T-helper 9 cell (primary cell): ENCODE measurements at places on chromosomes 5 and 9.

DNA sequence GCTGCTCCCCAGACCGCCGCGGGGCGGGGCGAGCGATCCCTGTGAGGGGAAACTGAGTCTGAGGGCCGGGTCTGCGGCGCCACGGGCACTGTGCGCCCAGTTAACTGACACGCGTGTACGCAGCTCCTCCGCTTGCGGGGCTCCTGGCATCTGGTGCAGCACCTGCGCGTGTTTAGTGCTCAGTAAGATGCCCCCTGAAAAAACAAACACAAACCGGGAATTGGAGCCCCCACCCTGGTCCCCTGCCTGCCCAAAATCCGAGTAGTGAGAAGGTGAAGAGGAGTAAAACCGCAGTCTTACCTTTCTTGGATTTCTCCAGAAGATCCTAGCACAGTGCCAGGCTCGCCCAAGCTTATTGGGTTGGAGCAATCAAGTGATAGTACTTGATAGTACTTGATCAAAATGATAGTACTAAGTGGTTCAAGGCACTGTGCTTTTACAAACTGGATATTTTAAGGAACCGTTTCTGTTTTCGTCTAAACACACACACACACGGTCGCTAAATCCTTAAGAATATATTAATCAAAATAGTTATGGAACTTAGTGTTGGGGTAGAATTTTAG, 2.7 kb upstream of the TRAF1 start:
- DNase-seq = no peak

DNA sequence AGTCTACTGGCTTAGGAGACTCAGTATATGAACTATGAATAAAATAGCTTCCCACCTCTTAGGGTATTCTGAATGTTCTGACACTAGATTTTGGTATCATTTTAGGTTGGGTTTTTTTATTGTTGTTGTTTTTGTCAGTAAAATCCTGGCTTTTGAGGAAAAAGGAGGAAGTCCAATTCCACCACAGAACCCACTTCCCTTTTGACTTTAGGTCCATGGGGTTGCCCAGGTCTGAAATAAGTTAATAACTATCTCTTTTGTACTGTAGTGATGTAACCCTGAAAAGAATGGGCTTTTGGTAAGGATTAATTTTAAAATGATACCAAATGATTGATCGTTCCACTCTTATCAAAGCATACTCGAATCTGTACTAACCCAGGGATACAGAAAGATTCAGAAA, 29.1 kb upstream of the IL12B start:
- no peak for DNase-seq

GRCh38 chr9:38362852-38363588, 29.5 kb upstream of the ALDH1B1 start:
- no peak for DNase-seq

DNA sequence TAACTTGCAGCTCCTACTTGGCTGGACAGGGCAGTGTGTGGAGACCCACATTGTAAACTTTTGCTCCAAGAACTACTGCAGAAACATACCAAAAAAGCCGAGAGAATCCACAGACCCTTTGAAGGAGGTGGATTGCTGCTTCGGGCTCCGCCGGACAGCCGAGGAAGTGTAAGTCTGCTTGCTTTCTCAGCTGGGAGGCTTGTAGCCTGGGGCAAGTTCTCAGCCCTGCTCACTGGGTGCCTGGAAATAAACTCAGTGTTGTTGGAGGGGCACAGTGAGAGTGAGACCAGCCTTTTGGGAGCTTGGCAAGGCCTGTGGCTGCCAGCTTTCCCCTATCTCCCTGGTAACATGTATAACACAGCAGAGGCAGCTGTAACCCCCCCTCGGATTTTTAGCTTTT, 215.6 kb downstream of the SYK start:
- DNase-seq = no peak

GRCh38 chr9:126722922-126723806, 81.7 kb upstream of the ZBTB43 start:
- DNase-seq = peak; percentile 70
